ENCODE measurements at places on chromosomes 7 and 10.
A peak's percentile ranks its signal among the peaks of the same experiment; 100 is the strongest.

- DNase-seq: no peak
These were observed 967 bp downstream of the ELFN1 start for GRCh38 chr7:1670894-1671593.

- DNase-seq: no peak
These were observed 101.6 kb upstream of the FAM13C start for GRCh38 chr10:59463909-59464308.

GRCh38 chr7:146115851-146116520 is 615 bp upstream of the CNTNAP2 start:
- peak; percentile 46 for DNase-seq

DNA sequence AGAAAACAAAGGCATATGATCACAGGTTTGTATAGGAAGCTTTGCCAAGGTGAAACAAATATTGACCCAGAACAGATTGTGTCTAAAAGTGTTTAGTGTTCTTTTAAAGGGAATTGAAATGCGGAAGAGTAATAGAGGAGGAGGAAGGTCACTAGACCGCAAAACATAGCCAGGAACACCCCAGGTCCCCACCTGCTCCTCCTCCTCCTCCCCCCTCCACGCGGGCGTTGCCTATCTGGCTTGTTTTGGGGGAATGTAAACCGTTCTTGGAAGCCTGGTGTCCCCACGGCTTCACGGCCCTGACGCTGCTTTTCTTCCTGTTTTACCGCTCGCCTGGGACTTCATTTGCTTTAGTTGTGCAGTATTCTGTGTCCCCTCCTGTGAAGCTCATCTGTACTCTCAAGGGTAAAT is 81.0 kb upstream of the PFKP start:
- no peak for DNase-seq

GRCh38 chr7:130777426-130777825 is 43.4 kb upstream of the KLF14 start:
- DNase-seq: no peak

DNA sequence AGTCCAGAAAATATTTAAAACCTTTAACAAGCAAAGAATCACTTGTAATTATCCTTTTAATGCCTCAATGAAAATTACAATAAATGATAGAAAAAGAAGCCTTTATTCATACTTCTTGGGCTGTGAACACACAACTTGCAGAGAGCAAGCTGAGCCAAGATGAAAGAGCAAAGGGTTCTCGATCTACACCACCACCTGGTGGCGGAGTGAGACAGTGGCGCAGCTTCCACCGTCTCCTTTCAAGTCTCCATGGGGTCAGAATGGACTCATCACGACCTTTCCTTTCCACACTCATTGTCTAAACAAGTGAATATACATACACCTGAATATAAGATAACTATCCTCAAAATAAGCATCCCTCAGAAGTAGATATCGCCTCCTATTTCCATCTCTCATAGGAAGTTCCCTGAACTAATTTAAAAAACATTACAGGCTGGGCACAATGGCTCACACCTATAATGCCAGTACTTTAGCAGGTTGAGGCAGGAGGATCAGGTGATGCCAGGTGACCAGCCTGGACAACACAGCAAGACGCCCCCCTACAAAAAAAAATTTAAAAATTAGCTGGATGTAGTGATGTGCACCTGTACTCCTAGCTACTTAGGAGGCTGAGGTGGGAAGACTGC is 40.7 kb downstream of the ATE1 start:
- peak; percentile 14 for DNase-seq

GRCh38 chr7:69129524-69129923 is 468.8 kb upstream of the AUTS2 start:
- DNase-seq: no peak

DNA sequence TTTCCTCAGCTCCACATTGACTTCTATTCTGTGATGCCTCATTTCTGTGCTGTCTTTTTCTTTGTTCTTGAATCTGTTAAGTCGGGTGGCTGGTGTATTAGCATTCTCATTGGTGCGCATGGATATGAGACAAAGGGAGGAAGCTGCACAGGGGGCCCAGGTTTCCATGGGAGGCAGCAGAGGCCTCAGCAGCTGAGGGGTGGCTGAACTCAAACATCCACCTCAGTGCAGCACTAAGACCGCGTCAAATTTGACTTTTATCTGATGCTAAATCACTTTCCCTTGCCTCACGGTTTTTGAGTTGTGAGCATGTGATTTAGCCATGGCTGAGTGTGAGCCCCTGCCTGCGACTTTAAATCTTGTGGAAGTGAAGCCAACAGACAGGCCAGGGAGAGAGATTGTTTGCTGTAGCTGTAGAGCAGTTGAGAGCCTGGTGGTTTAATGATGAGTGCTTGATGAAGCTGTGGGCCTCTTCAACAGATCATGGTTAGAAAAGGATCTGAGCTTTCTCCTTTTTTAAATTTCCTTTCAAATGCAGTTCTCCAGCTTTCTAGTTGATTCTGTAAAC is 193.3 kb upstream of the ZNF804B start:
- DNase-seq: no peak

DNA sequence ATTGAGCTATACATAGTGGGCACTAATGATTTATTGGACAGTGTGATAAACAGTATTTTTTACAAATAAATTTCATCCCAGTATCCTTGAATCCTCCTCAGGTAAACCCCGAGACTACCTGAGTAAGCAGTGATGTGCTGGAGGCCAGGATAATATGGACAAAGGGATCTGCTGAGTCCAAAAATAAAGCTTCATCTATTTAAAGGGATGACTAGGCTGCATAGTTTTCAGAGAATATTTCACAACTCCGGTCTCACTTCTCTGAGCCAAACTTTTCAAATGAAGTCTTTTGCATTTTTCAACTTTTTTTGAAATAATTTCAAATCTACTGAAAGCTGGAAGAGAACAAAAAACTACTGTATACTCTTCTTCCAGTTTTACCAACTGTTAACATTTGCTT is 2.5 kb downstream of the ACTR3B start:
- DNase-seq: no peak

DNA sequence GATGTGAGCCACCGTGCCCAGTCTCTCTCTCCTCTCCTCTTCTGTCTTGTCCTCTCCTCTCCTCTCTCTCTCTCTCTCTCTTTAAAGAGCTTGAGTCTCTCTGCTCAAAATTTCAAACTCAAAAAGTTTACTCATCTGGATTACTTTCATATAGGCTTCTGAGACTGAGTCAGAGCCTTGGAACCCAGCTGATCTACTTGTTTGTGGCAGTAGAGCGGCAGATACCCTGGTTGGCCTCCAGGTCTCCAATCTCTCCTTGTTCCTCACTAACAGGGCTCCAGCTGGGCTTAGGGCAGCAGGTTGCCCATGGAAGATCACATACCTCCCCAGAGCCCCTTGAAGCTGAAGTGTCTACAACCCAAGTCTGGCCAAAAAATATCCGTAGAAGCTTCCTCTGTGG is 51.0 kb downstream of the HHEX start:
- DNase-seq: peak; percentile 14

DNA sequence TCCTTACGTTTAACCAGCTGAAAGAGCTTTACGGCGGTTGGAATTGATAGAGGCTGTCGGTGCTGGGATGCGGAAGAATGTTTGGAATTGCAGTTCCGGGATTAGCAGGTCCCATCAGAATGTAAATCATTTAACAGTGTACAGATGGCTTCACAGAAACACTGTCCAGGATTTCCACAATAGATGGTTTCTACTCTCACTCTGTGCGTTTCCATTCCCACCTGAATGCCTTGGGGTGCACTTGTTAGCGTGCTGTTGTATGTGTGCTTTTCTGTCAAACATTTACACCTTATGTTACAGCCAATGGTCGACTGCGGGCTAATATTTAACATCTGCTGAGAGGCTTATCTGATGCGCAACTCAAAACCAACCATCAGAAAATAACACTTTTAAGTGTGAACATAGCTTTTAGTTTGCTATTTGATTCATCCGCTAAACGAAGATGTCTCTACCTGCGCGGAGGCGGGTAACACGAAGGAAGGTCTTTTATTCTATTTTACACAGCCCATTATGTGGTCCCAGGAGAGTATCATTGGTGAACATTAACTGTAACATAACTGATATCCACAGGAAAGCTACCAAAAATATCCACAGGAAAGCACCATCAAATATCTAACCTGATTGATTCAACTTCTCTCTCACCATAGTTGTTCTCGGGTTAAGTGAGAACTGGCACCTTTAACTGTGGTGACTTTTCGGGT is 179.0 kb downstream of the PRPF18 start:
- DNase-seq: no peak

DNA sequence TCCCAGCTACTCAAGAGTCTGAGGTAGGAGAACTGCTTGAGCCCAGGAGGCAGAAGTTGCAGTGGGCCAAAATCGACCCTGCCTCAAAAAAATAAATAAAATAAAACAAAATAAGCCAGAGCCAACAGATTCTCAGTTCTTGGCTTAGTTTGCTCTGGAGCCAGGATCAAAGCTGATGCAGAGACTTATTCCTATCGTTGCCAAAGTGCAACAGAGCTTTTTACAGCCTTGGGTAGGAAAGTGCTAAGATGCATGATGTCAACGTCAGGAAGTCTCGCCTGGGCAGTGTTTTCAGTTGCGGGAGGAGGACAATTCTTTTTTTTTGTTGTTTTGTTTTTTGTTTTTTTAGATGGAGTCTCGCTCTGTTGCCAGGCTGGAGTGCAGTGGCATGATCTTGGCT is 43.8 kb upstream of the CYTH3 start:
- DNase-seq: no peak

DNA sequence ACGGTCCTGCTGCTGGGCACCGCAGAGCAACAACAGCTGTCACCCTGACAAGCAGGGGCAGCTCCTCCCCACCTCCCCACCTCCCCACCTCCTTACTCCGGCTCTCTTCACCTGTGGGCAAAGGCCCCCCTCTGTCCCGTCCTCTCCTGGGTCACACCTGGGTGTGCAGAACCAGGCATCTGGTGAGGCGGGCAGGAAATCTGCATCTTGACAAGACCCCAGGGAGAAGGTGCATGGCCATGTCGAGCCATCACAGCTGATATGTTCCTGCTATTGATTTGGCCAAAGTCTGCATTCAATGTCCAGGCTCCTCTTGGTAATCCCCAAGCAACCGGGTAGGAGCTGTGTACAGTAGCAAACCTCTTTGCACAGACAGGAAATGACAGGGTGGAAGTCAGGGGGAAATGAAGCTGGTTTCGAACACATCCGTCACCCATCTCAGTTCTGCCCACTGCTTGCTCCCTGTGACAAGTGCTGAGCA is 554.2 kb downstream of the DNAJB6 start:
- no peak for DNase-seq

DNA sequence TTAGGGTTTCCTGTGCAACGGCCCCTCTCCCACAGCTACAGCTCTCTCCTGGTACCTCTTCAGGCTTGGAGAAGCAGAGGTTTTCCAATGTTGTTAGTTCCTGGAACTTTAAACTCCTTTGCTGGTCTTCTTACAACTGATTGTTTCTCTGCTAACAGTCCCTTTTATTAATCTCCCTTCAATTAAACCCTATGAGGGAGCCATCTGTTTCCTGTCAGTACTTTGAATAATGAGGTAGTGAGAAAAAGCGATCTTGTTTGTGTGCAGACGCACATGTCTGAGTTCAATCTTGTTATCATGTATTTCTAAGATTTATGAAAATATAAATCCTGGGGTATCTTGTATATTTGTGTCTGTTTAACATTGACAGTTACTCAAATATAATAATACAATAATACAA is 102.4 kb downstream of the MDFIC start:
- DNase-seq: no peak

GRCh38 chr10:121088524-121088923 is 237.4 kb downstream of the WDR11 start:
- no peak for DNase-seq

DNA sequence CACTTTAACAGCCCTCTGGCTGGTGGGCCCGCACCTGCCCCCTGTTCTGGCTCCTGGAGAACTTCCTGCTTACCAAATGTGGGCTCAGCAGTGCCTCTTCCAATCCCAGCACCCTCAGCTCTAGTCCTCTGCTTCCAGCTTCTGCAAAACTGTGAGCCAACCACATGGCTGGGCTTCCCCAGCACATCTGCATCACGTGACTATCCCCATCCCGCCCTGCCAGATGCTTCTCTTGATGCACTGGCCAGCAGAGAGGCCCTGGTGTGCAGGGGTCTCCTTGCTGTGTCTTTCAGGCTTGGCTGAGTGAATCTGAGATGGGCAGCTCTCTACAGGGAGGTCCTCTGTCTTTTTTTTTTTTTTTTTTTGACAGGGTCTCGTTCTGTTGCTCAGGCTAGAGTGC is 43.8 kb upstream of the DMBT1 start:
- DNase-seq: no peak

Measured in amniotic stem cell (primary cell).